ENCODE measurements at places on chromosomes 13 and 19.
A peak's percentile ranks its signal among the peaks of the same experiment; 100 is the strongest.

GRCh38 chr13:52760077-52760476 is 20.5 kb upstream of the CNMD start:
- no peak for DNase-seq

- no peak for DNase-seq
Measured at GRCh38 chr19:1264801-1265614, 4.1 kb upstream of the CIRBP start.

GRCh38 chr19:12930002-12930645 is 3.4 kb downstream of the FARSA start:
- DNase-seq = no peak

GRCh38 chr13:101210774-101211173 is 205.5 kb downstream of the NALCN start:
- DNase-seq = no peak

- no peak for DNase-seq
Measured at GRCh38 chr13:97148894-97149293, 73.2 kb upstream of the MBNL2 start.

DNA sequence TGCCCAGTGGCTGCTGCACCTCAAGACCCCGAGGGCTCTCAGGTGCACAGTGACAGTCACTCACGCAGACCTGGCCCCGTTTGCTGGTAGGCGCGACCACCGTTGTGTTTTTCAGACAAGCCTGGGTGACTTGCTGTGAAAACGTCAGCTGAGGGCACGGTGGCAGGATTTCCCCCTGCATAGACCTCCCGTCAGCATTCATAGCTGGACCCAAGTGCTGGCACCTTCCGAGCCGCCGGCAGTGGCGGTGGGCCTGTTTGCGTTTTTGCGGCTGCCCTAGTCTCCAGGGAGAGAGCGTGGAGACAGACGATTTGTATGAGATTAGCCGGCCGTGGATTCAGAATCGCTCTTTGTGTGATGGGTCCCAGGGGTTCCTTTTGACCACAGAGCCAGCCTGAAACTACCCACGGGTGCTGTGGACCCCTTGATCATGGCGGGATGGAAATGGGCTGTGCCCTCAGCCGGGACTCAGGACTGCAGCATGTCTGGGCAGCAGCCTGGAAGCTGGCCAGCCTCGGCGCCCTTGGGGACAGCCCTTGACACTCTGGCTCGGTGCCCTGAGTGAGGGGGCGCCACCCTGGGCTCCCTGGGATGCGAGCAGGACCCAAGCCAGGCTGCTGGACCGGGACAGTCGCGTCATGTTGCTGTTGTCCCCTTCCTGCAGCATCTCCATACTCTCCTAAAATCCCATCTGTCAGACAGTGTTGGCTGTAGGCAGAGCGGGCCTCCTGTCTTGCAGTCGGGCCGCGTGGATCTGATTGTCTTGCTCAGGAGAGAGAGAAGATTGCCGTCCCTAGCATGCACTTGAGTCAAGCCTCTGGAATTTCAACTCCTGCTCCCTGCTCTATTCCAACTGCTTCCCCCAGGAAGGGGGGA is 8.6 kb downstream of the KDM4B start:
- DNase-seq = no peak

DNA sequence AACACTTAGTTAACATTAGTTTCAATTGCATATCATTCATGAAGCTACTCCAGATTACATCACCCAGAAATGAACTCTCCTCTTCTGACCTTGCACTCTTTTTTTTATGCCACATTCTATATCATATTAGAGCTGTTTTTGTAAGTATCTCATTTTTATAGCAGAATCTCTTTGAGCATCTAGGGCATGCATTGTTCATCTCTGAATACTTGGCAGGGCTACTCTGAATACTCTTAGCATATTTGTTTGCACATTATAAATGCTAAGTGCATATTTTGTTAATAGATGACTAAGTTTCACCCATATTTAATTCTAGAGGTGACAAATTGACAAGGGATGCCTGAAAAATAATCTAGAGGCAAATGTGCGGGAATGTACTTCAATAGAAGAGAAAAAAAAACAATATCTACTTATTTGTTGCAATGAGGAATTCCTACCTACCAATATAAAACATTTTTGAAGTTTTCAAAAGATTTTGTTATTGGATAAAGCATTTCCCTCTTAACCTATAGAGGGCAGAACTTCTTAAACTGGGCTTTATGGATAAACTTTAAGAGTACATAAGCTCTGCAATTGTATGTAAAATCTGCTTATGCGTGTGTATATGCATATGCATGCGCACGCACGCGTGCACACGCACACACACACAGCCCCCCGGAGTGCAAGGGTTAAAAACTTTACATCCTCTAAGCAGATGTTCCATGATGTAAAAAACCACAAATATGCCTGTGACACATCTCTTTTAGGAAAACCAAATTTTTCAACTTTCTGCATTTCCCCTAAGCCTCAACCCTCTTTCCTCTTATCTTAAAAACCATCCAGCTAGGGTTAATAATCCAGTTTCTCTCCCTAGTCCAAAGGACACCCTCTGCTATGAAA is 73.0 kb upstream of the OXGR1 start:
- no peak for DNase-seq

- peak; percentile 11 for DNase-seq
Measured at GRCh38 chr13:99657848-99658260, 156.6 kb downstream of the TM9SF2 start.

GRCh38 chr13:20492641-20493040 is 33.0 kb downstream of the CRYL1 start:
- DNase-seq = no peak

GRCh38 chr13:61600360-61601033 is 184.8 kb upstream of the PCDH20 start:
- DNase-seq = no peak

GRCh38 chr13:31850041-31850555 is 110.8 kb downstream of the RXFP2 start:
- no peak for DNase-seq

- no peak for DNase-seq
Measured at GRCh38 chr19:23539499-23539898, 144.2 kb upstream of the ZNF91 start.

DNA sequence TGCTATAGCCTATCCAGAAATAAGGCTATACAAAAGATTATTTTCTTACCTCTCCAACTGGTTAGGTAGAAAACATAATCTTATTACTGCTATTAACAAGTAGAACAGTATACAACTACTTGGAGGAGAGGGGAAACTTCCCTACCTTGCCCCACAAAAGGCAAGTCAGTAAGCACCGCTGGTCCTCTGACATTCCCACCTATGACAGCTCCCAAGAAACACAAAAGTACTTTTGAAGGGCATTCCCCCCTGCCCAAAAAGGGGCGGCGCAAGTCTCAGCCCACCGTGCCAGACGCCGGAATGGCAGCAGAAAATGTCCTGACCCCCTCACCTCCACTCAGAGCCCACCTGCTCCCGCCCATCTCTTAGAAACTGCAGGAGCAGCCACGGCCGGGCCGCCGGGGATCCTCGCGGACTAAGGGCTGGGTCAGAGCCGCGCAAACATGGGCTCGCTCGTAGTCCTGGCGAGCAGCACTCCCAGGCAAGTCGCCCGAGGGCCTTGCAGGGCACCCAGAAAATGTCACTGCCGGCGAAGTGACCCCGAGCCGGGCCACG is 437 bp downstream of the SUCLA2 start:
- DNase-seq = no peak

- DNase-seq = no peak
Measured at GRCh38 chr13:44212633-44213396, 160.8 kb upstream of the SERP2 start.

DNA sequence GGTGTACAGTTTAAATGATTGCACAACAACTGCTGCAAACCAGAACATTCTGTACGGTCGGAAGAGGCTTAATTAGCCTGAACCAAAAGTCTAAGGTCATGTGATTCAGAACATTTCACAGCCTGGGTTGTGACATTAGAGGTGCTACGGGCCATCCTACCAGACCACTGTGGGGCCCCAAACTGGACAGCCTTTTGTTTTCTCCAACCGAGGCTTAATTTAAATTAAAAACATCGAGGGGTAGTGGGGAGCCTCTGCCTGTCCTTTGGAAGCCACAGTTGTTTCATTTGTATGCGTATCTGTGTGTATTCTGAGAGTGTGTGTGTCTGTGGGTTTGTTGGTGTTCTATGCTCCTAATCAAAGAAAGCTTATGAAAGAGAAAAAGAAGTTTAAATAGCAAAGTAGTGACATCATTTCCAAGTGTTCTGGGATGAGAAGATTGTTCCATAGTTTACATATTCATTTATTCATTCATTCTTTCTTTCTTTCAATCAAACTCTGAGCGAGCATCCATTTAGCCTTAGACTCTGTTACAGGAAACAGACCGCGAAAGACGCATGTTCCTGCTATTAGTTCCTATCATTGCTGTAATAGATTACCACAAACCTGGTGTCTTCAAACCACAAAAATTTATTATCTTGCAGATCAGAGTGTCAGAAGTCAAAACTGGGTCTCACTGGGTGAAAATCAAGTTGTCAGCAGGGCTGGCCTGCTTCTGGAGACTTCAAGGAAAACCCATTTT is 444.8 kb downstream of the FOXO1 start:
- no peak for DNase-seq

DNA sequence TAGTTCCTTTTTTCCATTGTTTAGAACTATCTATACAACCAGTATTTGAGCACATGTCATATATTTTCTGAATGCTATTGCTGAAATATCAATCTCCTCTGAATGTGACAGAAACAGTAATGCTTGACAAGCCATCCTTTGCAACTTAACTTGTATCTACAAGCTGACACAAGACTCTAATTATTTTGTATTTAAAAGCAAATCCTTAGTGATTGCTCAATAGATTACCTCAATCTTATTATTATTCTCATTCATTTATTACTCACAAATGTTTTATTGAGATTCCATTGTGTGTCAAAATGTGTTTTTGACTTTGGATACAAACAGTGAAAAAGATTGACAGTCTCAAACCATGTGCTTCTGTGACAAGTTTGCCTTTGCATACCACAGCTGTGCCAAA is 787.8 kb upstream of the PRR20A start:
- no peak for DNase-seq

DNA sequence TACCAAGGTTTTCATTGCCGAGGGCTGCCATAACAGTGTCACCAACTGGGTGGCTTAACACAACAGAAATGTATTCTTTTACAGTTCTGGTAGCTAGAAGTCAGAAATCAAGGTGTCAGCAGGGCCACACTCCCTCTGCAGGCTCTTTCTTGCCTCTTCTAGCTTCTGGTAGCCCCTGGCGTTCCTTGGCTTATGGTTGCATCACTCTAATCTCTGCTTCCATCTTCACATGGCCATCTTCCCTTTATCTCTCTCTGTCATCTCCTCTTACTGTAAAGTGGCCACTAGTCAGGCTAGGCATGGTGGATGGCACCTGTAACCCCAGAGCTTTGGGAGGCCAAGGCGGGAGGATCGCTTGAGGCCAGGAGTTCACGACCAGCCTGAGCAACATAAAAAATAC is 38.0 kb upstream of the MRI1 start:
- no peak for DNase-seq

- no peak for DNase-seq
Measured at GRCh38 chr19:5953680-5954213, 24.2 kb downstream of the RANBP3 start.

DNA sequence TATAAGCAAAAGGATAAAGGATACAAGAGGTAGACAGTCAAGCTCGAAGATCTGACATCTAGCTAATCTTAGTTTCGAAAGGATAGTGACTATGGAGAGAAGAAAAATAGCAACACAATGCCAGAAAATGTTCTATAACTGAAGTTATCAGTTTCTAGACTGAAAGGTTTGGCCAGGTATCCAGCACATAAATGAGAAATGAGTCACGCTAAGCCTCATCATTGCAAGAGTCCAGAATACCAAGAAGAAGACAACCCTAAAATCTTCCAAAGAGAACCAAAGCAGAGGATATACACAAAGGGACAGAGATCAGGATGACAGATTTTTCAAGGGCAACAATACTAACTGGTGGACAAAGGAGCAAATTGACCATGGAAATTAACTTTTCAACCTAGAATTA is 237.0 kb downstream of the POSTN start:
- DNase-seq = no peak

DNA sequence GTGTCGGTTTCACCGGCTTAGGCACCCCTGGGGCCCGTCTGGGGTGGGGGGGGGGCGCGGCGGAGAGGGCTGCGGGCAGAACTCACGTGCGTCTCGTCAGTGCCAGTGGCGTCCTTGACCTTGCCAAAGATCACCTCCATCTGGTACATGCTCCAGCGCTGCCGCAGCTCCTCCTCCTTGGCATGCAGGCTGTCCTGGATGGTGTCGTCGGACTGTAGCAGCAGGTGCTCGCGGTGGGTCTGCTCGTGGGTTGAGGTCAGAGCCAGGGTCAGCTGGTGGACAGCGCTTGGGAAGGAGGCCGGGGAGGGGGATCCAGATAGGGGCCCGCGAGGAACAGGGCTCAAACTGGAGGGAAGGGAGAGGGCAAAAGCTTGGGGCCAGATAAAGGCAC is 4.7 kb upstream of the RGL3 start:
- DNase-seq = no peak

DNA sequence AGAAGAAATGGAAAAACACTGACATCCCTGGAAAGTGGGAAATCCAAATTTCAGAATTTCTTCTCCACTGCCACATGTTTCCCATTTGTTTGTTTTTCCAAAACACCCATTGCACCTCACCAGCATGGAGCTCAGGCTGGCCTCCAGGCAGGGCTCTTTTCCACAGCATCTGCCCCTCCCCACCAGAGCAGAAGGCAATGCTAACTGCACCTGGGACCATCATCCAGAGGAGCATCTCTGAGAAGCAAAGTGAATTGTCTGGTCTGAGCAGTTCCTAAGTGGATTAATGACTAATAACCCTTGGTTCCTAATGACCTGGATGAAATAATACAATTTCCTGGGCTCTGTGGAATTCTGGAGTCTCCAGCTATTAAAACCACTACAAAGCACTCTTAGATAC is 8.8 kb upstream of the CYSLTR2 start:
- no peak for DNase-seq

DNA sequence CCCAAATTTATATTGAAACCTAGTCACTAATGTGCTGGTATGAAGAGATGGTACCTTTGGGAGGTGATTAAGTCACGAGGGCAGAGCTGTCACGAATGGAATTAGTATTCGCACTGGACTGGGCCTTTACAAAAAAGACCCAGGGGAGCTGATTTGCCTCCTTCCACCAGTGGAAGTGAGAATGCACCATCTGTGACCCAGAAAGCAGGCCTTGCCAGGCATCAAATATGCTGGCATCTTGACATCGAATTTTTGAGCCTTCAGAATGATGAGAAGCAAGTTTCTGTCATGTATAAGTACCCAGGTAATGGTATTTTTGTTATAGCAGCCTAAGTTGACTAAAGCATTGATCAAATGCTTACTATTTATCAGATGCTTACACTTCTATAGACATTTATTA is 373.6 kb downstream of the FGF14 start:
- no peak for DNase-seq
